GM13977 (cell line): ENCODE measurements at places on chromosomes 7 and 10.
A peak's percentile ranks its signal among the peaks of the same experiment; 100 is the strongest.

GRCh38 chr7:86814661-86815379 is 171.1 kb downstream of the GRM3 start:
- DNase-seq = peak; percentile 14

GRCh38 chr7:134329614-134330346 is 13.1 kb upstream of the SLC35B4 start:
- no peak for DNase-seq

- DNase-seq = no peak
Observed at GRCh38 chr10:102546606-102547320, 43.0 kb downstream of the SUFU start.

- DNase-seq = no peak
Observed at GRCh38 chr10:50874723-50875122, 10.7 kb downstream of the A1CF start.

- DNase-seq = no peak
Observed at GRCh38 chr10:73226663-73227062, 20.4 kb downstream of the DNAJC9 start.

DNA sequence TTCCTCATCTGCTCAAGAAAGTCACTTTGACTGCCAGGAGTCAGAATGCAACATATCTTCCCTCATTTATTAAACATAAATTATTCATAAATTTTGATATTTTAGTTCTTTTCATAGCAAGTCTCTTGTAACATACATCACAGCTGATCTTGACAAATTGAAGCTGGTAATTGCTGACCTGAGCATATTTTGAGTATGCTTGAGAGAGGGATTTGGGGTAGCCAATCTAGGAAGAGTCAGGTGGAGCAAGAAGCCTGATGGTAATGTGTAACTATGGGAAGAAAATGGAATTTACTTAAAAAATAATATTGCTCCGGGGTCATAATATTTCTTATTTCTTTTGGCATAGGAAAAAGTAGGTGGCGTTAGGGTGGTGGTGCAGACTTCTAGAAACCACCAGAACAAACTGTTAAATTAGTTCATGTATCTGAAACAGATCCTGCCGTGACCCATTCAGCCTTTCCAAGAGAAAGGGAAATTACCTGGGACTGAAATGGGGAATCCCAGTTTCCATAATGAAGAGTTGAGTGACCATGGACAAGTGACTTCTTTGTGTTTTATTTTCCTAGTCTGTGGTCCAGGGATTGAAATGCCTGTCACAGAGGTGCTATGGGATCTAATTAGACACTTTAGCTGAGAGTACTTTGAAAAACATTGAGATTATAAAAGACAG is 12.9 kb downstream of the CPED1 start:
- DNase-seq = no peak

DNA sequence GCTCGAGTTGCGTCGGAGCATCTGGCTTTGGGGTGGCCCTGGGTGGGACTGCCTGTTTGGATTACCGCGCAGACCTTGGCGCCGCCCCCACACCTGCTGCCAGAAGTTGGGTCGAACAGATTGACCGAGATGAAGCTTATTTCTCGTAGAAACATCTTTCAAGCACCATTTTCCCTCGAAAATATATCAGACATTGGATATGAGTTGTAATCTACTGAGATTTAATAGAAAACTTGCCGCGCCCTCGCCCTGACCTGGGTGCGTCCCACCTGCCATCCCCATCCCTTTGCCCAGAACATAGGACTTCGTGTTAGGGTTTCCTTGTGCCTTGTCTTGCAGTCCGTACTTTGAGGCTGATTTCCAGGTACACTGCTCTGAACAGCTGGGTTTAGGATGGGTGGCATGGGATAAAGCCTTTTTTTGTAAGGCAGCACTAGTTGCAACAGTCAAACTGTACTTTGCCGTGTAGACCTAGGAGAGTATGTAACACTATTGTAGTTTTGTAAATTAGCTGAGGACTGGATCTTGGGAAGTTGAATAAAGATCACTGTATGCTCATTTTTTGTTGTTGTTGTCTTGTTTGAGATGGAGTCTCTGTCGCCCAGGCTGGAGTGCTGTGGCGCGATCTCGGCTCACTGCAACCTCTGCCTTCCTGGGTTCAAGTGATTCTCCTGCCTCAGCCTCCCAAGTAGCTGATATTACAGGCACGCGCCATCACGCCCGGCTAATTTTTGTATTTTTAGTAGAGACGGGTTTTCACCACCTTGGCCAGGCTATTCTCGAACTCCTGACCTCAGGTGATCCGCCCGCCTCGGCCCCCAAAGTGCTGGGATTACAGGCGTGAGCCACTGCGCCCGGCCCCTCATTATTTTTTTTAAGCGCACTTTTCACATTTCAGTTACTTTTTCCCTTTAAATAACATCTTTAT is 978 bp downstream of the OGDH start:
- DNase-seq = peak; percentile 27

DNA sequence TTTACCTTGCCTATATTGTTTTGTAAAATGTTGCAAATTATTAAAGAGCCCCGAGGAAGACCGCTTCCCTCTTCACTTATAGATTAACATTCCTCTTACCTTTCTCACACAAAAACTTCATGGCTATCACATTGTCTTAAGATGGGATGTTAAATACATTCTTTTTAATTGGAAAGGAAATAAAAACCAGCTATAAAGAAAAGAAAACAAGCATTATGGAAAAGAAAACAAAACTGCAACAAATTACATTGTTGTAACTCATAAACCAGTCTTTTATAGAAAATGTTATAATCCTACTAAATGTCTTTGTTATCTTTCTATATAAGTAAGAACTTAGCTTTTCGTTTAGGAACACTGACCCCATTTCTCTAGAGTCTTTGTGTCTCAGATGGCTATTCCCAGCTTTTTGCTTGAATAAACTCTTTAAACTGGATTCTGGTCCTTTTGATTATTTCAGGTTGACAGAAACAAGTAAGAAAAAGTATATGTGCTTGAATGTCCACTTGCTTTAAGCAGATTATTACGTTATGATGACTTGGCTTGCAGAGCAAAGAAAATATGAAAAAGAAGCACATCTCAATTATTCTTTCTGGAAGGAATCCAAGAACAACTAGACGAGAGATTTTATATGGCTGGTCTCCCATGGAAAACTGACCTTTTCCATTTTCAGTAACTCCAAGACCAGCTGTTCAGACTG is 128.2 kb downstream of the AKR1D1 start:
- DNase-seq = no peak

GRCh38 chr7:24725554-24726241 is 31.6 kb downstream of the GSDME start:
- no peak for DNase-seq

DNA sequence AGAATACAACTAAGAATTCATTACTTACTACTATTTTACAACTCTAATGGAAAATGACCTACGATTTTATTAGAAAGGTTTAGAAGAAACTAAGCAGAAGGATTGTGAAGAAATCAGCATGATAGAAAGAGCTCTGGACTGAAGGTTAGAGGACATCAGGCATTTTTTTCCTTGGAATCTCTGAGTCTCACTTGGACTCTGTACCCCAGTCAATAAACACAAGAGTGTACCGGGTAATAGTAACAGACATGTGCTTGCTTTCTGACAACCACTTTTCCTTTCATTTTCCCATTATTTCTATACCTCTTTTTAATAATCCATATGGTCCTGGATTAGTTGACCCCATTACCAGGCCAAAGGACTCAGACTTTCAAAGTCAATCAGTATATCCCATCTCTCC is 1240.9 kb upstream of the LRRTM3 start:
- no peak for DNase-seq

GRCh38 chr10:71754562-71754961 is 18.8 kb downstream of the VSIR start:
- no peak for DNase-seq

DNA sequence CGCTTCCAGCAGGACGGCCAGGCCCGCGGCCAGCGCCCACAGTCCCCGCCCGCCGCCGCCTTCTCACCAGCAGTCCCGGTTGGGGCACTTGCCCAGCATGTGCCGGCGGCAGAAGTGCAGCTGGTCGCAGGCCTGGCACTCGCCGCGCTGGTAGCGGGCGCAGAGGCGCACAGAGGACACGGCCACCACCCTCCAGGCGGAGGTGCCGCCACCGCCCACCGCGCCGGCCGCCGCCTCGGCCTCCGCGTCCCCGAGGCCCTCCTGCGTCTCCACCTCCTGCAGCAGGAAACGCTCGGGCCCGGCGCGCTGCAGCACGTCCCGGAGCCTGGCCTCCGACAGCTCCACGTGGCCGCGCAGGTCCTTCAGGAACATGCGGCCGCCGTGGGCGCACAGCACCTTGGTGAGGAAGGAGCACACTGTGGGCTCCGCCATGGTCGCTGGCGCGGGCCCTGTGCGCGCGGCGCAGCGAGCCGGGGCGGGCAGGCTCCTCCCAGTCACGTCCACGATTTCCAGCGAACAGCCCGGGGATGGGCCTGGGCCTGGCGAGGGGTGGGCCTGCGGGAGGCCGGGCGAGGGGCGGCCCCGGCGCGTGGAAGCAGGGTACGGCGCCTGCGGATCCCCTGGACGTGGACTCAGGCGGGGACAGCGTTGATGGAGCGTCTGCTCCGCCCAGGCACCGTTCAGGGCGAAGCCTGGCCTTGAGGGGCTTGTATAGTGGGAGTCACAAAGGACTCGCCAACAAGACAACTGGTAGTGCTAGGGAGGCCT is at the start of gene ZC3HAV1L:
TSS of gene ZC3HAV1L (minus strand) at position 457 of the 768 bp plus-strand sequence. CDS start at position 432, 25 bp downstream.
- DNase-seq = peak; percentile 91

- DNase-seq = peak; percentile 28
Observed at GRCh38 chr7:103989200-103989784, at the start of gene RELN. TSS of gene RELN (minus strand) at chr7:103989658. CDS start at chr7:103989356, 302 bp downstream.

DNA sequence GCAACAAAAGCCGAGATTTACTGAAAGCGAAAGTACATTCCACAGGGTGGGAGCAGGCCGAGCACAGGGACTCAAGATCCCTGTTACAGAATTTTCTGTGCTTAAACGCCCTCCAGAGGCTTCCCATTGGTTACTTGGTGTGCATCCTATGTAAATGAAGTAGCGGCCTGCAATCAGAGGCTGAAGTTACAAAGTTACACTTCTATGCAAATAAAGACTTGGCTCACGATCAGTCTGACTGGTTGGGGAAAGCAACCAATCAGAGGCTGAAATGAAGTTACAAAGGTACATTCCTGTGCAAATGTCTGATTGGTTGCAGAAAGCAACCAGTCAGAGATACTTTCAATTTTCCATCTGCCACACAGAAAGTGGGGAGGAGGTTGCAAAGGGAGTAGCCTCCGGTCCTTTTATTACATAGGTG is 4.1 kb downstream of the ACBD7 start:
- DNase-seq = no peak

- DNase-seq = no peak
Observed at GRCh38 chr10:72235544-72236279, 19.6 kb upstream of the ASCC1 start.

- no peak for DNase-seq
Observed at GRCh38 chr7:22452960-22453558, 46.9 kb downstream of the STEAP1B start.

DNA sequence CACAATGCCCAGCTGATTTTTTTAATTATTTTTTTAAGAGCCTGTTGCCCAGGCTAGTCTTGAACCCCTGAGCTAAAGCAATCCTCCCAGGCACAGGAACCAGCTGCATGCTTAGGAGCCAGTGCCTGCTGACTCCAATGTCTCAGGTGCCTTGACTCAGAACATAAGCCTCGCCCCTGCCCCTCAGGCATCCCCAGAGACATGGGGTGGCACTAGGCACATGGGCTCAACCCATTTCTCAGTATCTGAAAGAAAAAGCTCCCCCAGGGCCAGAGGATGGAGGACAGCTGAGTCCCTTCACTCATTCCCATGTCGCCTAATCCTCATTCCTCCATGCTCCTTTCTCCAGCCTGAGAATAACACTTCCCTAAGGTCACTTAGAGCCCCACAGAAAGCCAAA is 39.1 kb downstream of the KCNH2 start:
- no peak for DNase-seq

DNA sequence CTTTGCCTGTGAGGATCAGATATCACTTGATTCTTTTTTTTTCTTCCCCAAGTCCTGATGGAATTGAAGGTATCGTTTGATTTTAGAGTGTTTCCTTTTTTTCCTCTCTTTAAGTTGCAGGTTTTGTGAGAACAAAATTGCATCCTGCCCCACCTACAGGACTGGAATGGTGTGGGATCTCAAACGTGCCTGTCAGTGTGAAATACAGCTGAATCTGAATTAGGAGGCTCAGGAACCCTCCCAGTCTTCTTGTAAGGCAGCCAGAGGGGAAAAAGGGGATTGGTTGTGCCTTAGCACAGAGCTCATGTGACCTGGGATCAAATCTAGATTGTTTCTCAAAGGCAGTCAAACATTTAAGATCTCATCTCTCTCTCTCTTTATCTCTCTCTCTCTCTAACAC is 32.7 kb upstream of the KLHL7 start:
- no peak for DNase-seq

- no peak for DNase-seq
Observed at GRCh38 chr7:32154797-32155196, 84.6 kb upstream of the PDE1C start.

GRCh38 chr7:128835790-128836641 is 5.8 kb downstream of the FLNC start:
- peak; percentile 9 for DNase-seq

- DNase-seq = no peak
Observed at GRCh38 chr7:23284871-23285270, 14.3 kb upstream of the MALSU1 start.

- peak; percentile 82 for DNase-seq
Observed at GRCh38 chr10:94403380-94404213, 1.3 kb downstream of the TBC1D12 start.

- peak; percentile 31 for DNase-seq
Observed at GRCh38 chr10:109914966-109915365, 8.3 kb downstream of the XPNPEP1 start.

DNA sequence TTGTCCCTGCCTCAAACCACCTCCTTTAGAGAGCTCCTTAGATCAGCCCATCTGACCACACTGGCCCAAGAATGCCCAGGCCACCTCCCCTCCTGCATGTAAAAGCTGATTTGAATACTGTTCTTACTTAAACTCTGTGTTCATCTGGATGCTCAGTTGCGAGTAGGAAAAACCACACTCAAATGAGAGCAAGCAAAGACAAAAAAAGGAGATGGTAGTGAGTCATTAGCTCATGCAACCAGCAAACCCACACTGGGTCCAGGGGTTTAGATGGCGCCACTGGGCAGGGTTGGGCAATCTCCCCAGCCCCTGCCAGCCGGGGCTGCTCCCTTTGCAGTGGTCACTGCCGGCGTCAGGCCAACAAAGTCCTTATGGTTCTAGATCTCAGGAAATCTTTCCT is 32.7 kb downstream of the TSPAN15 start:
- no peak for DNase-seq

DNA sequence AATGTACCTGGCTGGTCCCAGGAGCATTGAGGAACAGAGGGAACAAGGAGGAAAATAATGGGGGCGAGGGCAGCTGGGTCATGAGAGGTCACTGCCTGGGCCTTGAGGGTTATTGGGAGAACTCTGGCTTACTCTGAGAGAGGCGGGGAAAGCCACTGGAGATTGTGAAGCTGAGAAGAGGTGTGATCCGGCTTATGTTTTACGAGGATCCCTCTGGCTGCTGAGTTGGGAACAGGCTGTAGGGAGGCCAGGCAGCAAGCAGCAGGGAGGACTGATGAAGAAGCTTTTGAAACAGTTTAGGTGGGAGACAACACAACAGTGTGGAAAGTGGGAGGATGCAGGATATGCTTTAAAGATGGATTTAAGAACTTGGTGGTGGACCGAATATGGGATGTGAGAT is 87.3 kb downstream of the FANK1 start:
- DNase-seq = no peak

GRCh38 chr7:19262826-19263225 is 117.6 kb upstream of the FERD3L start:
- no peak for DNase-seq

- no peak for DNase-seq
Observed at GRCh38 chr7:45459476-45459875, 114.7 kb upstream of the ADCY1 start.

- no peak for DNase-seq
Observed at GRCh38 chr7:156160811-156161210, 348.5 kb upstream of the SHH start.
